Activated T-helper 1 cell treated with anti-CD3 and anti-CD28 coated beads, Interleukin-12 subunit alpha, Interleukin-12 subunit beta, Interleukin-2, Interleukin-4 antibody, amounts not matched to agents 30 ng/mL and 10 ng/mL and 1 ng/mL, durations not matched to agents 14 hours and 24 hours and 36 hours (primary cell): ENCODE measurements at places on chromosomes 12 and 14.

DNA sequence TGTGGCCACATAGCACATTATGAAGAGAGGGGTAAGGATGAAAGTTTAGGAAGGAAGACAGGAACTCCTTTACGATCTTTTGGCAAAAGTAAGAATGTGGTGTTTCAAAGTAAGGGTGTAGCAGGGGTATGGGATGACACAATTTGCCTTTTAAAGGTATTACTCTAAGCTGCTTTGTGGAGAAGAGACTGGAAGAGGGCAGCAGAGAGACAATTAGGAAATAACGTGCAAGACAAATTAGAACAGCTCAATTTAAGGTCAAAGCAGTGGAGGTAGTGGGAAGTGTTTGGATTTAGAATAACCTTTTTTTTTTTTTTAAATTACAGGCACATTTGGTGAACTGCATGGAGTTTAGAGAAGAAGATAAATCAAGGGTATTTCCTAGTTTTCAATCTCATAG is 342.6 kb downstream of the NOVA1 start:
- H3K27ac ChIP-seq = no peak overlapping the region
- no peak overlapping the region for H3K4me3 ChIP-seq
- H3K4me1 ChIP-seq = no peaks in the 10 kb centered on the region
- no peaks in the 10 kb centered on the region for H3K27me3 ChIP-seq
- DNase-seq = no peak

GRCh38 chr12:92886131-92886530 is 43.0 kb downstream of the EEA1 start:
- no peak for DNase-seq
- peaks cover 4% of the 10 kb centered on the region for H3K4me1 ChIP-seq
- no peak overlapping the region for H3K4me3 ChIP-seq
- peaks cover 26% of the 10 kb centered on the region for H3K36me3 ChIP-seq

DNA sequence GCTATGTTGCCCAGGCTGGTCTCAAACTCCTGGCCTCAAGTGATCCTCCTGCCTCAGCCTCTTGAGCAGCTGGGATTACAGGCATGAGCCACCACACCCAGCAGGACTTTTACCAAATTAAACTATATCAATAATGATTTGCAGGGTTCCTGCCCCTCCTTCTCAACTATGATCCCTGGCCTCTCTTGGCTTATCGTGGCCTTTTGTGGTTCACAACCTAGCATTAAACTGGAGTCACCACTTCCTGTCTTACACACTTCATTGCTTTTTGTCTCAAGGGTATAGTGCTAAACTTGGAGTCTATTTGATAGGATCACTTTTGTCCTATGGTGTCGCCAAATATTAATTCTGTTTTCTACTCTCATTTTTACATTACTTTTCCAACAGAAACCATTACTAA is 64.5 kb downstream of the SEC23A start:
- no peak overlapping the region for H3K27ac ChIP-seq
- H3K4me1 ChIP-seq = peaks cover 9% of the 10 kb centered on the region
- peaks cover 22% of the 10 kb centered on the region for H3K36me3 ChIP-seq
- no peak overlapping the region for H3K4me3 ChIP-seq
- no peak for DNase-seq

DNA sequence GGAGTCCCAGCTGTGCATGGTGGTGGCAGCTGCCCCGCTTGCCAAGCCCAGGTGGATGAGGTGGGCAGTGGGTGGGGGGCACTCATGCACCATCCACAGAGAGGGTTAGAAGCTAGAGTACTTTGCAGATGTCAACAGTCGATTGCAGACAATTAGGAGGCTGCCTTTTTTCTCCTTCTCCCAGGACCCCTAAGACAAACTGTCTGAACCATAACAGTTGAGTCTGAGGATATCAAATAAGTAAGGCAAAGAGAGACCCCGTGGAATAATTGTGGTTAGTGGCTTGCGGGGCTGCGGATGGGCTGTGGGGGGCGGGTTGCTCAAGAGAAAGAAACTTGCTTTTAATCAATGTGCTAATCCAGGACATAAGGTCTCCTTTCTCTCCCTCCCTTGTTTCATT is 926.2 kb downstream of the VRK1 start:
- H3K36me3 ChIP-seq = peaks cover 2% of the 10 kb centered on the region
- no peaks in the 10 kb centered on the region for H3K27me3 ChIP-seq
- no peak overlapping the region for H3K27ac ChIP-seq
- H3K4me1 ChIP-seq = peaks cover 74% of the 10 kb centered on the region

GRCh38 chr12:81866081-81866480 is 106.9 kb upstream of the PPFIA2 start:
- H3K27ac ChIP-seq = no peak overlapping the region
- H3K4me1 ChIP-seq = no peaks in the 10 kb centered on the region
- H3K4me3 ChIP-seq = no peak overlapping the region

DNA sequence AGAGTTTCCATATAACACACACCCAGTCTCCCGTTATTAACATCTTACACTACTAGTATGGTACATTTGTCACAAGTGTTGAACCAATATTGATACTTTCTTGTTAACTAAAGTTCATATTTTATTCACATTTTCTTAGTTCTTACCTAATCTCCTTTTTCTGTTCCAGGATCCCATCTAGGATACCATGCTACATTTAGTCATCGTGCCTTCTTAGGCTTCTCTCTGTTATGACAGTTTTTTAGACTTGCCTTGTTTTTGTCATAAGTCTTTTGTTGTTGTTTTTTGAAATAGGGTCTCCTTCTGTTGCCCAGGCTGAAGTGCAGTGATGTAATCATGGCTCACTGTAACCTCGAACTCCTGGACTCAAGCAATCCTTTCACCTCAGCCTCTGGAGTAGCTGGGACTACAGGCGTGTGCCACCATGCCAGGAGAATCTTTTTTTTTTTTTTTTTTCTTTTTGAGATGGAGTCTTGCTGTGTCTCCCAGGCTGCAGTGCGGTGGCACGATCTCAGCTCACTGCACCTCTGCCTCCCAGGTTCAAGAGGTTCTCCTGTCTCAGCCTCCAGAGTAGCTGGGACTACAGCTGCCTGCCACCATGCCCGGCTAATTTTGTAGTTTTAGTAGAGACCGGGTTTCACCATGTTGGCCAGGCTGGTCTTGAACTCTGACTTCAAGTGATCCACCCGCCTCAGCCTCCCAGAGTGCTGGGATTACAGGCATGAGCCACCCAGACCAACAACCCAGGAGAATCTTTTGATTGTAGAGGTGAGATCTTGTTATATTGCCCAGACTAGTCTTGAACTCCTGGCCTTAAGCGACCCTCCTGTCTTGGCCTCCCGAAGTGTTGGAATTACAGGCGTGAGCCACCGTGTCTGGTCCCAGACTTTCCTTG is 59.1 kb upstream of the HECTD1 start:
- peaks cover 3% of the 10 kb centered on the region for H3K27me3 ChIP-seq
- H3K4me3 ChIP-seq = no peak overlapping the region
- no peak overlapping the region for H3K27ac ChIP-seq
- no peaks in the 10 kb centered on the region for H3K36me3 ChIP-seq
- no peak for DNase-seq
- H3K4me1 ChIP-seq = no peaks in the 10 kb centered on the region

DNA sequence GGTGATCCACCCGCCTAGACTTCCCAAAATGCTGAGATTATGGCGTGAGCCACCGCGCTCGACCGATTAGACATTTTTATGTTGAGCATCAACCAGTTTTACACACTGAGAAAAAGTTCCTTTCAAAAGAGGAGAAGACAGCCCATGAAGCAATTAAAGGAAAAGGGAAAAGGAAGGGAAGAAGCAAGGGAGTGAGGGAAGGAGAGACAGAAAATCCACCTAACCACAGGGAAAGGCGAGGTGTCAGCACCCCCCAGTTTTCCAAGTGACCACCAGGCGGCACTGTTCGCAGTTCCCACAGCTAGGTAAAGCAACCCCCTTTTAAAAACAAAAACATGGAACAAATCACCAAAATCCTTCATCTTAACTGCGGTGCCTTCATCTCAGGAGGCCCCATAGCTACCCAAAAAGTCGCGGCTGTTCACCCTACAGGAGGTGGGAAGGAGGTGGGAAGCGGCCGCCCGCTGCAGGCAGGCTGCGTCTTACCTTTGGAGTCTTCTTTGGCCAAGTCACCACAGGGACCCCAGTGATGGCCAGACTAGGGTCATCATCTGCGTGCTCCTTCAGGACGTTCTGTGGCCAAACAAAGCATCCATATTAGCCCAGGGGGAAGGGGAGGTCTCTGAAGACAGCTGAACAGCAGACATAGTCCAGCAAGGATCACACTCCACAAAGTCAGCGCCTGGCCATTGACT is 86.6 kb downstream of the KDM2B start:
- peak; percentile 15 for DNase-seq
- H3K4me1 ChIP-seq = peaks cover 21% of the 10 kb centered on the region
- H3K36me3 ChIP-seq = peaks cover 13% of the 10 kb centered on the region
- no peaks in the 10 kb centered on the region for H3K27me3 ChIP-seq

DNA sequence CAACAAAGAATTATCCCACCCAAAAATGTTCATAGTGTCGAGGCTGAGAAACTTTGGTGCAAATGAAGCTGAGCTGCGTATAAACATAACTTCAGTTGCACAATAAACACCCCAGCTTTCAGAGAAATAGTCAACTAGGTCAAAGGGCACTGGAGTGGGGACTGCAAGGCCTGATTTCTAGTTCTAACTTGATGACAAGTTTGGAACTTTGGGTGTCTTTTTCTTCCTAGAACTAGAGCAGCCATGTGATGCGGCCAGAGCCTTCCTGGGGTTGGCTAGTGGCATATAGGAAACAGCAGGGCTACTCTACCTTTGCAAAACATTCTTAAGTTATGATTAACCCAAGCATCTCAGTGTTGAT is 298.4 kb upstream of the AMIGO2 start:
- no peak overlapping the region for H3K4me3 ChIP-seq
- H3K27me3 ChIP-seq = no peaks in the 10 kb centered on the region
- H3K36me3 ChIP-seq = peaks cover 21% of the 10 kb centered on the region
- H3K27ac ChIP-seq = peak overlapping the region; percentile 37

GRCh38 chr14:24258548-24259265 is 4.3 kb downstream of the TGM1 start:
- H3K4me1 ChIP-seq = no peaks in the 10 kb centered on the region
- no peak overlapping the region for H3K27ac ChIP-seq
- no peak overlapping the region for H3K4me3 ChIP-seq
- no peaks in the 10 kb centered on the region for H3K27me3 ChIP-seq
- DNase-seq = no peak

GRCh38 chr14:100749967-100750597 is 23.4 kb downstream of the DLK1 start:
- DNase-seq = no peak
- no peak overlapping the region for H3K4me3 ChIP-seq
- peaks cover 4% of the 10 kb centered on the region for H3K27me3 ChIP-seq
- no peaks in the 10 kb centered on the region for H3K4me1 ChIP-seq
- H3K27ac ChIP-seq = no peak overlapping the region

DNA sequence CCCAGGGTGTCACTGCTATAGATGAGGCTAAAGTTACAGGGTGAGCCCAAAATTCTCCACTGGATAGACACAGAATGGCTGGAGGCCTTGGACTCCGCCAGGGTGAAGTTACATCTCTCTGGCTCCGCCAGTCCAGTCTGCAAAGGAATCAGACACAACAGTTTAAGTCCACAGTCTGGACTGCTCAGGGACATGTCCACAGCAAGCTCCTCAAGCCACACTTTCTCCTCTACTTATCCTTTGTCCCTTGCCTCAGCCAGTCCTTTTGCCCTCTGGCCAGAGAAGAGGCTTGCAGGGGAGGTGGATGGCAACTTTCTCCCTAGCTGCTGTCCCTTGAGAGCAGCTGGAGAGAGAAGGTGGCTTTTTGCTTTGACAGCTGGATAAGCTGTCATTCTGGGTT is 28.0 kb downstream of the PTPRB start:
- H3K36me3 ChIP-seq = no peaks in the 10 kb centered on the region
- no peak overlapping the region for H3K27ac ChIP-seq
- peaks cover 41% of the 10 kb centered on the region for H3K27me3 ChIP-seq
- H3K4me1 ChIP-seq = no peaks in the 10 kb centered on the region
- H3K4me3 ChIP-seq = peak overlapping the region; percentile 56
- DNase-seq = no peak

DNA sequence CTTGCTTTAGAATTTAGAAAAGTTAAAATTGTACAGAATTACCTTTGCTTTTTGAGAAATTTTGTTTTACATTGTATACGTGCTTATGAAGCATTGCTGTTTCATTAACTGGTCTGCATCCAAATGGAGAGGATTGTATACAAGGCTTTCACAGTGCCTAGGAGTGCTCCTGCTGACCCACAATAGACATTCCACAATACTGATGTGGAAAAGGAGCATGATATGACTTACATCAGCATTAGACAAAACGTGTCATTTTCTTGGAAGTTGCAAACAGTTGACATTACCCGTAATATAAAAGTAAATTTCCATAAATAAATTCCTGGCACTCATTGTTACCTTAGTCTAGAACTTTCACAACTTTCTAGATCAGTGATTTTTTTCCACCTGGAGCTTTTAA is 1.9 kb downstream of the PRKD1 start:
- no peak for DNase-seq
- H3K27ac ChIP-seq = no peak overlapping the region
- no peaks in the 10 kb centered on the region for H3K4me1 ChIP-seq
- peaks cover 2% of the 10 kb centered on the region for H3K36me3 ChIP-seq

DNA sequence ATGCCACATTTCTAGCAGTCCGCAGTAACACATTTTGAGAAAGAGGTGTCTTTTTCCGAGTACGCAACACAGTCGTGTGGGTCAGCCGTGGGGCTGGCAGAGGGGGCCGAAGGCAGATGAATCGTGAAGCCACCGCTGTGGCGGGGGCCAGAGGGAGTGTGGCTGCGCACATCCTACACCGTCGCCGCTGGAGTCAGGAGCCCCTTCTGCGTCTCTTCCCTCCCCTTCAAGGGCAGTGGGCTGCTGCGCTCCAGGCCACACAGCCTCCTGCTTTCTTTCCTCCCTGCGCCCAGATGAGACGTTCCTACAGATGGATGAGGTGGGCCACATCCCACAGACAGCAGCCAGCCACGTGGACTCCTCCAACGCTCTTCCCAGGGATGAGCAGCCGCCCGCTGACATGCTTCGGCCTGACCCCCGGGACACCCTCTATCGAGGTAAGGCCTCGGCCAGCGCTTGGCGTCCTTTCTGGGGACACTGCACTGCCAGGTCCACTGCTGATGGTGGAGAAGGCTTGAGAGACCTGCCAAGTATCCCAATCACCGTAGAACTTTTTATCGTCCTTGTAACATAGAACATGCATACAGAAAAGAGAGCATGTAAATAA is 89.8 kb downstream of the B4GALNT3 start:
- no peak for DNase-seq
- no peak overlapping the region for H3K27ac ChIP-seq
- no peak overlapping the region for H3K4me3 ChIP-seq
- H3K36me3 ChIP-seq = peaks cover 6% of the 10 kb centered on the region
- H3K27me3 ChIP-seq = peaks cover 12% of the 10 kb centered on the region

GRCh38 chr12:61514016-61514415 is 746.2 kb upstream of the USP15 start:
- H3K4me3 ChIP-seq = no peak overlapping the region
- no peak for DNase-seq
- no peaks in the 10 kb centered on the region for H3K36me3 ChIP-seq
- H3K27me3 ChIP-seq = no peaks in the 10 kb centered on the region
- H3K4me1 ChIP-seq = no peaks in the 10 kb centered on the region
- H3K27ac ChIP-seq = no peak overlapping the region

GRCh38 chr12:45186762-45187161 is 29.1 kb upstream of the ANO6 start:
- no peaks in the 10 kb centered on the region for H3K27me3 ChIP-seq
- no peak for DNase-seq
- H3K27ac ChIP-seq = no peak overlapping the region
- no peaks in the 10 kb centered on the region for H3K36me3 ChIP-seq
- H3K4me3 ChIP-seq = no peak overlapping the region
- H3K4me1 ChIP-seq = peaks cover 7% of the 10 kb centered on the region
